ENCODE measurements at places on chromosomes 16 and 17.
A peak's percentile ranks its signal among the peaks of the same experiment; 100 is the strongest.

- no peak overlapping the region for H3K4me3 ChIP-seq
- no peak overlapping the region for H3K27ac ChIP-seq
- DNase-seq, result no peak
- H3K27me3 ChIP-seq, result peaks cover 82% of the 10 kb centered on the region
Observed at GRCh38 chr17:36940313-36941264, 3.3 kb downstream of the LHX1 start.

GRCh38 chr16:14485121-14485551 is 144.9 kb downstream of the PARN start:
- H3K27me3 ChIP-seq, result no peaks in the 10 kb centered on the region
- peaks cover 17% of the 10 kb centered on the region for H3K36me3 ChIP-seq
- DNase-seq, result no peak
- H3K4me1 ChIP-seq, result peaks cover 7% of the 10 kb centered on the region

DNA sequence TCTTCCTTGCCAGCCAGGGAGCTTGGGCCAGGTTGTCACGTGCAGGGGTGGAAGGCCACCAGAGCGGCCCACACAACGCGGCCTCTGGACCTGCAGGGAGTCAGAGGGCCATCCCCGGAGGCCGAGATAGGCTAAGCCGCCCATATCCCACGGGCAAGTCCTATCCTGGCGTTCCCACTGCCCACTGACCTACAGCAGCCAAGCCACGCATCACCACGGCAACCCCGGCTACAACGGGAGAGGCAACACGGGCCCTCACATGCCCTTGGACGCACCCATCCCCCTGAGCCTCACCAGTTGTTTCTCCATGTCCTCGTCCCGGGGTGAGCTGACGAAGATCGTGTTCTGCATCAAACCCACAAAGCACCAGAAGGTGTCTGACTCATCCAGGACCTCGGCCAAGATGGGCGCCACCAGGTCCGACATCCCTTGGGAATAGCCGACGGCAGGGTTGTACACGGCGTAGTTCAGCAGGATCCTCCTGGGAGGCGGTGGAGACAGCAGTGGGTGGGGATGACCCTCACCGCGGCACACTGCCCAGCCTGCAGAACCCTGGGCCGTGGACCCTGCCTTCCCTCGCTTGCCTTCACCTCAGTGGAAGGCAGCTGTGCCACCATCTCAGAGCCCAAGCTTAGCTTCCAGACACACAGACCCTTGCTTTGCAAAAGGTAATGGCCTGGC is 88.2 kb downstream of the TBC1D16 start:
- H3K36me3 ChIP-seq, result no peaks in the 10 kb centered on the region
- peaks cover 8% of the 10 kb centered on the region for H3K4me1 ChIP-seq
- H3K27me3 ChIP-seq, result no peaks in the 10 kb centered on the region
- no peak overlapping the region for H3K4me3 ChIP-seq

GRCh38 chr17:38606646-38607611 is 1.2 kb upstream of the SRCIN1 start:
- H3K27me3 ChIP-seq, result peaks cover 74% of the 10 kb centered on the region
- no peak overlapping the region for H3K27ac ChIP-seq
- DNase-seq, result no peak

GRCh38 chr16:693766-694165 is 3.6 kb upstream of the WDR24 start:
- DNase-seq, result no peak
- H3K4me3 ChIP-seq, result peak overlapping the region; percentile 37
- H3K4me1 ChIP-seq, result peaks cover 54% of the 10 kb centered on the region
- no peak overlapping the region for H3K27ac ChIP-seq
- H3K27me3 ChIP-seq, result peaks cover 3% of the 10 kb centered on the region

GRCh38 chr16:79754501-79754900 is 154.0 kb upstream of the MAF start:
- peaks cover 30% of the 10 kb centered on the region for H3K36me3 ChIP-seq
- no peak for DNase-seq
- peaks cover 2% of the 10 kb centered on the region for H3K27me3 ChIP-seq

GRCh38 chr16:892536-893255 is 78.1 kb downstream of the LMF1 start:
- no peaks in the 10 kb centered on the region for H3K36me3 ChIP-seq
- DNase-seq, result no peak
- no peaks in the 10 kb centered on the region for H3K4me1 ChIP-seq
- no peak overlapping the region for H3K4me3 ChIP-seq
- no peaks in the 10 kb centered on the region for H3K27me3 ChIP-seq

DNA sequence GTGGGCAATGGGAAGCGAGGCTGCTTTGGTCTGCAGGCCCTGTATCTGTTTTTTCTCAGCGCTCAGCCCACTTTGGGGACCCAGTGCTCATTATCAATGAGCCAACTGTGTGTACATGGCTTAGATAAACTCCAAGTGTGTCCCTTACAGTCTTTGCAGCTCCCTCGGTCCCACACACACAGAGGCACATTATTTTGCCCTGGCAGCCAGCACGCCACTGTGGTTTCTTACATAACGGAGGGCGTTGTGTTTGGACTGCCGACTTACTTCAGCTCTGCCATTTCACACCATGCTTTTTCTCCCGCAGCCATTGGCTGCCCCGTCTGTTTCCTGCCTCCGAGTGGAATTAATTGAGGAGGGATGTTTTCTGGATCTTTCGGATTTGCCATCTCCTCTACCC is 56.5 kb upstream of the CLEC18A start:
- no peak for DNase-seq
- peaks cover 1% of the 10 kb centered on the region for H3K4me1 ChIP-seq
- peaks cover 7% of the 10 kb centered on the region for H3K36me3 ChIP-seq
- H3K27ac ChIP-seq, result no peak overlapping the region
- no peak overlapping the region for H3K4me3 ChIP-seq

- H3K27me3 ChIP-seq, result peaks cover 6% of the 10 kb centered on the region
- H3K4me3 ChIP-seq, result no peak overlapping the region
- H3K36me3 ChIP-seq, result no peaks in the 10 kb centered on the region
- no peak overlapping the region for H3K27ac ChIP-seq
Observed at GRCh38 chr16:80852261-80852872, 48.0 kb upstream of the CDYL2 start.

GRCh38 chr16:75053791-75054555 is 55.1 kb downstream of the ZNRF1 start:
- H3K4me1 ChIP-seq, result peaks cover 5% of the 10 kb centered on the region
- no peak for DNase-seq
- no peaks in the 10 kb centered on the region for H3K27me3 ChIP-seq
- no peak overlapping the region for H3K27ac ChIP-seq
- H3K4me3 ChIP-seq, result no peak overlapping the region
- H3K36me3 ChIP-seq, result peaks cover 12% of the 10 kb centered on the region

GRCh38 chr17:13157656-13158055 is 139.8 kb upstream of the ELAC2 start:
- H3K4me1 ChIP-seq, result no peaks in the 10 kb centered on the region
- DNase-seq, result no peak
- no peaks in the 10 kb centered on the region for H3K27me3 ChIP-seq
- H3K27ac ChIP-seq, result no peak overlapping the region

GRCh38 chr16:46972429-46973206 is 856 bp downstream of the DNAJA2 start:
- H3K4me1 ChIP-seq, result peaks cover 55% of the 10 kb centered on the region
- H3K4me3 ChIP-seq, result peak overlapping the region; percentile 91
- peak; percentile 59 for DNase-seq
- no peaks in the 10 kb centered on the region for H3K27me3 ChIP-seq

DNA sequence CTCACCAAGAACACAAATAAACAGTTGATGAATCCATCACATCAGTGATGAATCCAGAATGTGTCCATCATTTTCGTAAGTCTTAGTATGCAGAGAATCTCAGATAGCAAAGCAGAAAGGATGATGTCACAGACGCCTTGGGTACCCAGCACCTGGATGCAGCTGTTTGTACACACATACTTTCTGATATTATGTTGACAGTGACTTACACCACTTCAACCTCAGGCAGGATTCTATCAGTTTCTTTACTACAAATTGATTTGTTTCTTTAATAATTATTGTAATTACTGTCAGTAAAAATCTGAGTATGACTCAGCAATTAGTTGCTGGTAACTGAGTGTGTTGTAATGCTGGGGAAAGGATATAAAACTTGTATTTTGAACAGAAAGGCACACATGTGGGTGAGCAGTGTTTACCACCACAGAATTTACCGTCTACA is 159.8 kb downstream of the RPTOR start:
- H3K27me3 ChIP-seq, result no peaks in the 10 kb centered on the region
- peaks cover 84% of the 10 kb centered on the region for H3K36me3 ChIP-seq
- no peak overlapping the region for H3K4me3 ChIP-seq
- peak overlapping the region; percentile 86 for H3K27ac ChIP-seq
- no peak for DNase-seq

- H3K4me3 ChIP-seq, result no peak overlapping the region
- peak overlapping the region; percentile 57 for H3K27ac ChIP-seq
- H3K36me3 ChIP-seq, result peaks cover 10% of the 10 kb centered on the region
- H3K4me1 ChIP-seq, result peaks cover 60% of the 10 kb centered on the region
Observed at GRCh38 chr16:31356566-31357323, 1.8 kb downstream of the ITGAX start.

Measured in activated CD4-positive, alpha-beta memory T cell treated with anti-CD3 and anti-CD28 coated beads, Interleukin-2, amount 10 ng/mL, durations not matched to agents 7 days and 5 days (primary cell).